ENCODE measurements at places on chromosomes 2 and 18. TPM values are rescaled to one million over a fixed set of nuclear protein-coding genes. Genes with fewer than 3 reads are reported as not detected.
A peak's percentile ranks its signal among the peaks of the same experiment; 100 is the strongest.

DNA sequence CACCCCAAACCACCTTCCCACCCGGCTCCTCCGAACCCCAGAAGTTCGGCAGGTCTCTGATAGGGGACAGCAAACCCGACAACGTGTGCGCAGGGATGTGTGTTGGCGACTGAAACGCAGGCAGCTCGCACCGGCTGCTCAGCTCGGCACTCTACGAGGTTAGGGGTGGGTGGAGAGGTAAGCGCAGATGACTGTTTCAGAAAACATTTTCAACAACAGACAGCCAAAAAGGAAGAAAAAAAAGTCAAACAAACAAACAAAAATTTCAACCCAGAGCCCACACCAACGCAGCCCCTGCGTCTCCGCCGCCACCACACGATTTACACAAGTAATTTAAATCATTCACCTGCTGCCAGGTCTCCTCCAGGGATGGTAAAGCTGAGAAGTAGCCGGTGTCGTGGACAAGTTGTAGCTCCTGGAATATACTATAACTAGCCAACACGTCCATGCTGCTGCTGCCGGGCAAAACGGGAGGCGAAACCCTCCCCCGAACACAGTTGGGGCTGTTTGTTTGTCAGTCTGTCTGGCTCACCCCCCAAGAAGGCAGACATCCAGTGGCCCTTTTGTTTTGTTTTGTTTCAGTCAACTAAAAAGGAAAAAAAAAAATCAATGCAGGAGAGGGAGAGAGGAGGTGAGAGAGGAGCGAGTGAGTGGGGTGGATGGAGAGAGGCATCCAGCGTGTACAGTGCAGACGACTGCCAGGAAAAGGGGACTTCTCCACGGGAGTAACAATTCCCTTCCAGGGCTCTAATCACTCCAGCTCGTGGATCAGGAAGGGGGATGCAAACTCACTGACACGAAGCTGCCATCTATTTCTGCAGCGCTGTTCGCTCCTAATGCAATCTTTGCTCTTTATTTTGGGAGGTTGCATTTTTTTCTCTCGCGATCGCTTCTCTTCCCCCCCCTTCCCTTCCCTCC lies at the start of gene KLF7:
Gene KLF7 (minus strand): TSS at position 828 of the 918 bp plus-strand sequence. CDS start 380 bp downstream, at position 448.
- peak; percentile 38 for DNase-seq

- no peak for DNase-seq
Observed at GRCh38 chr2:27842894-27843293, 47.3 kb downstream of the RBKS start.

DNA sequence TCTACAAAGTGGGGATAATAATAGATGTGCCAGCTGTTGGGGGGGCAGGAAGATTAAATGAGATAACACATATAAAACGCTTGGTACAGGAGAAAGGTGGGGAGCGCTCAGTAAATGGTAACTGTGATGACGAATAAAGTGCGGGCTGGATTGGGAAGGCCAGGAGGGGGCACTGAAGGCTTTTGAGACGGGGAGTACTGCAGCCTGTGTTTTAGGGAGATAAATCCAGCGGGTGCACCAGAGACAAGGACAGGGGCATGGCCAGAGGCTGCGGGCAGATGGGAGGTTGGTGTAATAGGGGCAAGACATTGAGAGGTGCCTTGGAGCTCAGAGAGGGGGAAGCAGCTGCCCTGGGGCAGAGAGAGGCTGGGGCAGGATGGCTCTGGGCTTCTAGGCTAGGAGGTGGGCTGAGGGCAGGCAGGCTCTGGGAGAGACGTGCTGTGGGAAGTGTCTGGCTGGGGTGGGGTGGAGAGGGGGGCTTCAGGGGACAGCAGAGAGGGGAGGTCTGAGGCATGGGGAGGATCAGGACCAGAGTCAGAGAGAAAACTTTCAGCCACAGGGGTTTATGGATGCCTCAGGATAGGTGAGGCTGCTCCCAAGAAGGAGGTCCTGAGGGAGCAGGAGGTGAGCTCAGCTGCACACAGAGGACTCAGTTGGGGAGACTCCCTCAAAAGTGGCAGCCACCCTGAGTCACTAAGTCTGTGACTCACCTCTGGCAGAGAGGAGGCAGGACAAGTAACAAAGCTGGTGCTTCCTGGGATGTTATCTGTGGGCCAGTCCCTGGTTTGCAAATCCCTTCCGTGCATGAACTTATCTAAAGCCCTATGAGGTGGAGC lies 18.8 kb downstream of the TEX44 start:
- no peak for DNase-seq

GRCh38 chr2:222306393-222307142 lies 7.8 kb upstream of the PAX3 start:
- no peak for DNase-seq

GRCh38 chr2:205996161-205996560 lies 89.8 kb downstream of the INO80D start:
- no peak for DNase-seq

GRCh38 chr2:50466685-50467084 lies 565.2 kb downstream of the NRXN1 start:
- DNase-seq, result no peak

- no peak for DNase-seq
Observed at GRCh38 chr2:217091531-217091930, 231.7 kb upstream of the TNP1 start.

GRCh38 chr2:217735034-217735433 lies 267.8 kb downstream of the TNS1 start:
- no peak for DNase-seq

DNA sequence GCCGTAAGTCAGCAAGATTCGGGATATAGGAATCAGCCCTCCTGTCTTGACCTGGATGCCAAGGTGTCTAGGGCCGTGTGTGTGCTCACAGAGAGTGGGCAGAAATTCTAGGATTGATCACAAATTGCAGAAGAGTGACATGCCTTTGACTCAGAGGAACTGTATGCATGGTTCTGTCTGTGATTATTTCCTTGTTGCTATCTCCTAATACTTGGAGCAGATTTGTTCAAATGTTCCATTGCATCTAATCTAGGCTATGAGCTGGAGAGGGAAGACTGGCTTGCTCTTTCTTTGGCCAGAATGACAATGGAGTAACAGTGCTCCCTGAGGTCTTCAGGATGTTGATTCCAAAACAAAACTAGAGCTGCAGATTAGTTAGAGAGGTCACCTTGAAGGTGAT lies 115.0 kb downstream of the EN1 start:
- no peak for DNase-seq

SNRNP27 gene
- total RNA-seq, result 82.3 TPM

NPAS2 gene
- total RNA-seq, result 64.5 TPM

UGT1A3 gene
- 1.1 TPM for total RNA-seq

COLEC11 gene
- total RNA-seq, result 0.84 TPM

ITGB6 gene
- total RNA-seq, result 1.8 TPM

TRAPPC8 gene
- 43.3 TPM for total RNA-seq

RNF144A gene
- 5.2 TPM for total RNA-seq

Measured in lower leg skin (tissue), 4 donors.